ENCODE measurements at places on chromosomes 2 and 18.

DNA sequence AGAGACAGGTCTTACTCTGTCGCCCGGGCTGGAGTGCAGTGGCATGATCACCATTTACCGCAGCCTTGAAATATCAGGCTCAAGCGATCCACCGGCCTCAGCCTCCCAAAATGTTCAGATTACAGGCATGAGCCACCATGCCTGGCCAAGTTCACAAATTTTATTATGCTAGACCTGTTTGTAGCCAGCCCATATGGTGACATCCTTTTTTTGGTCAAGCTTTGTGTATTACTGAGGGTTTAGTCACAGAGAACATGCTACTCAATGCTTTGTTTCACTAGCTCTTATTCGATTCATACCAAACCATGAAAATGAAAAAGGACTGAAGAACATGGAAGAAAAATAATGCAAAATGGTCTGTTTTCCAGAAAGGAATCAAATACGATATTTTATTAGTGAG is 41.4 kb downstream of the DGKD start:
- DNase-seq: peak; percentile 83

- DNase-seq: no peak
Observed at GRCh38 chr2:232321156-232321816, 57.3 kb upstream of the ALPP start.

GRCh38 chr2:174931724-174932123 is 73.5 kb downstream of the CHN1 start:
- DNase-seq: no peak

DNA sequence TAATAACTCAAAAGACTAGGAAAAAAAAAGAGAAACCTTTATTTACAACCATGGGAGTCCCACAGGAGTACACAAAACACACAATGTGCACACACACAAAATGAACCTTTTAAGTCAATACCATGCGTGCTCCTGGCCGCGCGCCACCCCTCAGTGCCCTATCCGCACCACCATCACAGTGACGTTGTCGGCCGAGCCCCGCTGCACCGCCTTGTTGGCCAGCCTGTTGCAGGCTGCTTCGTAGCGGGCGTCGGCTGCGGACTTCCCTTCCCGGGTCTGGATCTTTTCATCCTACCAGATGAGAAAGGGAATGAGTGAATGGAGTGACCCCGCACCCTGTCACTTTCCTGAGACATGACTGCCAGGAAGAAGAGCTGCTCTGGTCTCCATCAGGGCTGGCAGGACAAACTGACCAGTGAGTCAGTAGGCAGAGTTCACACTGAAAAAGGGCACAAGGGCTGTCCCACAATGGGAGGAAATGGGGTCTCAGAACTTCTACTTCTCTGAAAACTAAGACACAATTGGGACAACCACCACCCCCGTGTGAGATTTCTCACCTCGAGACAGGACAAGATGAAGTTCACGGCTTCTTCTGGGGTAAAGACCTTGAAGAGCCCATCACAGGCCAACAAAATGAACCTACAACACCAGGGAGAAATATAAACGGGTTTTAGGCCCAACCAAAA is 11.8 kb downstream of the ERFE start:
- no peak for DNase-seq

DNA sequence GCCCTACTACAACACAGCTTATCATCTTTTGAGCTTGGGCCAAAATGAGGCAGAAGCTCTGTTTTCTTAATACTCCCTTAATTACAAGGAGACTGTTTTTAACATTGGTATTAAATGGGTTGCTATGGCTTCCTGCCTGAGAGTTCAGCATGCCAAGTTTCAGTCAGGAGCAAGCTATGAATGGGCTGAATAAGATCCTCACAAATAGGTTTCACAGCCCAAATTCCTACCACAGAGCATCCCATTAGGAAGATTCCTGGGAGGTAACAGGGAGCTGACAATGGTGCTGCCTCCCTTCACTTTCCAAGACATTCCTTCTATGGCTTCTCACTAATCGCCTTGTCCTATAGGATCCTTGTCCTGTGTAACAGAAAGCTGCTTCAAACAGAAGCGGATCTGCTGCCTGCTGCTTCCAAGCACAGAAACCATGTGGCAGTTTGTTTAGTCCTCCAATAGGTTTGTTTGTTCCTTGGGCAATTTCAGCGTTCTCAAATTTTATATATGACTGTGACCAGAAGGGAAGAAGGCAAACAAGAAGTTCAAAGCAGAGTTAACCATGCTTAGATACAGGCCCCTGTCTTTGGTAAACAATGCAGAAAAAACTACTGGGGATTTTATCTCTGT is 70.9 kb downstream of the NCKAP5 start:
- no peak for DNase-seq

DNA sequence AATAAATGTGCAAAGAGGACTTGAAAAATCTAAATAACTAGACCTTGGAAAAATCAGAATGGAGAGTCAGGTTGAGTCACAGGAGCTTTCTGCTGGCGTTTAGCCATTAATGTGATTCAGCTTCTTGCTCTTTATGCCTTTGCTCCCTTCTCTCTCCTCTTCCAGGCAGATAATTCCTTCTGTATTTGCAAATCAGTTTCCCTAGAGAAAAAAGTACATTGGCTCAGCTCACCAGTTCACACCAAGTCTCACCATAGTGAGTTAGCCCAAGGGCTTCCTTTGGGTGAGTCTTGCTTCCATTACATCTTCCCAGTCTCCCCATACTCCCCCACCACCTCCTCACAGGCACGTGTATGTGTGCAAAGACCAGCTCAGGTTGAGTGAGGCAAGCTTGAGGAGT is 73.6 kb downstream of the CYBRD1 start:
- no peak for DNase-seq

GRCh38 chr2:165872101-165872791 is 78.2 kb upstream of the GALNT3 start:
- peak; percentile 91 for DNase-seq

DNA sequence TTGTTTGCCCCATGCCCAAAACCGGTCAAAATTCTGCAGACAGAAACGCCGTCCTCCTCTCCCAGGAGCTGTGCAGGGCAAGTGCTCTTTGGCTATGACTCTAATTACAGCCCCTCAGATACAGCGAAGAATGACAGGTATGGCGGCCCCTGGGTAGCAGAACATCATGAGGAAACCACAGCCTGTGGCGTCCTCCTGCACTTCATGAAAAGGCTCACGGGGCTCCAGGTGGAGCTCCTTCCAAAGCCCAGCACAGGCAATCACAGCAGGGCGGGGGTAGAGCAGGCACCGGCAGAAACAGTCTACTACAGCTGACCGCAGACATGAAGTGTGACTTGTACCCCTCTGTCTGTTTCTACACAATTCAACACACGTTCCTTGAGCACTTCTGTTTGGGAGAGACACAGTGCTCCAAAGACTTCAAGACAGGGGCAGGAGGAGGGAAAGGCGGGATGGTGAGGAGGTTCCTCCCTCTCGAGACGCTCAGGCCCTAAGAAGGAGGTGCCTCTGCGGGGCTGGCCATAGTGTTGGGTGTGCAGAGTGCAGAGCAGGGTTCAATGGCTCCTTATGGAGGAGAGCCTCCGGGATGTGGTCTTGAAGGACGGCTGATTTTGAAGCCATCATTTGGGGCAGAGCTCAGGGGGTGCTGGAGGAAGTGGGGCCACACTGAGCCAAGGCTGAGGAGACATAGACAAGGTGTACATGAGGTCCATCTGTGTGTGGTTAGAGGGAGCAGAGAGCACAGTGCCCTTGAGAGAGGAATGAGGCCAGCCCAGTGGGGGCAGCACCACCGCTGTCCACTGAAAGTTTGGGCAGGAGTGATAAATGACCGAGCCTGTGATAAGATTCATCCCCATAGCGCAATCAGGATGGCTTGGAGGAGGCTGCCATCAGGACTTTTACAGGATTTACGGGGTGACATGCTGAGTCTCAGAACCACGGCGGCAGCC is 468.3 kb downstream of the EIPR1 start:
- no peak for DNase-seq

GRCh38 chr2:204344119-204344518 is 201.2 kb upstream of the PARD3B start:
- no peak for DNase-seq

DNA sequence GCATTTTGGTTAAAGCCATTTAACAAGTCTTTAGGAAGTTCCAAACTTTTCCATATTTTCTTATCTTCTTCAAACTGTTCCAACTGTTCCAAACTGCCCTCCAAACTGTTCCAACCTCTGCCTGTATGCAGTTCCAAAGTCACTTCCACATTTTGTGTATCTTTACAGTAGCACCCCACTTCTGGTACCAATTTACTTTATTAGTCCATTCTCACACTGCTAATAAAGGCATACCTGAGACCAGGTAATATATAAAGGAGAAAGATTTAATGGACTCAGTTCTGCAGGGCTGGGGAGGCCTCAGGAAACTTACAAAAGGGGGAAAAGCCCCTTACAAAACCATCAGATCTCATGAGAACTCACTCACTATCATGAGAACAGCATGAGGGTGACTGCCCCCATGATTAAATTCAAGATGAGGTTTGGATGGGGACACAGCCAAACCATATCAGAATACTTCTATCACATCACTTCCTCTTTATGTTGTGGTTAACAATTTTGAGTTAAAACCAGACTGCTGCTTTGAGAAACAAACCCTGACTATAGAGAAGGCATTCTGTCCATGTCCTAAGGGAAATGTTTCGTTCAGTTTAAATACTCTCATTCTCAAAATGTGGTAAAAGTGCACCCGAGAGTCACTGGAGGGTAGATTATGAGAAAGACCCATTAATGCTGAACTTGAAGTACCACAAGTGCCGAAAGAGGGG is 11.0 kb downstream of the IL18R1 start:
- DNase-seq: no peak

DNA sequence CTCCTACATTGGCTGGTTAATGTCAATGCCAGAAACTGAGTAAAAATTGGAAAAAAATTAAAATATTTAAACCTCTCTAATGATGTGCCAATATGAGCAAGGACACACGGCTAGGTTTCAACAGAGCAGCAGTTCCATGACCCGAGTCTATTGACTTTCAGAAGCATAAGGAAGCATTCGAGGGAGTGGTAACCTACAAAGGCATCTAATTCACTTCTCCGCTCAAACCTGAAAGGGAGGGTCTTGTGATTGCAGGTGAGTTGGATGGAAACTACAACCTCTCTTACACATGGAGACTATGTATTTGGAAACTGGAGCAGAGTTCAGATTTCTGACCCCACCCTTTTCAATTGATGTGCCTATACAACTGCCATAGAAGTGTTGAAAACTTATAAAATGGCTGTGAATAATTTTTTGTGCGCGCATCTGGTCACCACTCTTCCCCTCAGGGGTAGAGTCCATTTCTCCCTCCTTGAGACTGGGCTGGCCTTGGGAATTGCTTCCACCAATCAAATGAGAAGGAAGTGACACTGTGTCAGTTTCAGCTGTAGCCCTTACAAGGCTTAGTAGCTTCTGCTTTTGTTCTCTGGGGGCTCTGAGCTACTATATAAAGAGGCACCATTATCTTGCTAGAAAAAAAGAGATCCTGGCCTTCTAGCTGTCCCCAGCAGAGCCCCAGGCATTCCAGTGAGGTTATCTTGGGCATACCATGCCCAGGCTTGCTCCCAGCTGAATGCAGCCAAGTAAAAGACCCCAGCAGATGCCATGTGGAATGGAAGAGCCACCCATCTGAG is 278.0 kb downstream of the EPHA4 start:
- no peak for DNase-seq

- DNase-seq: no peak
Observed at GRCh38 chr2:108641756-108642155, 77.5 kb upstream of the RANBP2 start.

DNA sequence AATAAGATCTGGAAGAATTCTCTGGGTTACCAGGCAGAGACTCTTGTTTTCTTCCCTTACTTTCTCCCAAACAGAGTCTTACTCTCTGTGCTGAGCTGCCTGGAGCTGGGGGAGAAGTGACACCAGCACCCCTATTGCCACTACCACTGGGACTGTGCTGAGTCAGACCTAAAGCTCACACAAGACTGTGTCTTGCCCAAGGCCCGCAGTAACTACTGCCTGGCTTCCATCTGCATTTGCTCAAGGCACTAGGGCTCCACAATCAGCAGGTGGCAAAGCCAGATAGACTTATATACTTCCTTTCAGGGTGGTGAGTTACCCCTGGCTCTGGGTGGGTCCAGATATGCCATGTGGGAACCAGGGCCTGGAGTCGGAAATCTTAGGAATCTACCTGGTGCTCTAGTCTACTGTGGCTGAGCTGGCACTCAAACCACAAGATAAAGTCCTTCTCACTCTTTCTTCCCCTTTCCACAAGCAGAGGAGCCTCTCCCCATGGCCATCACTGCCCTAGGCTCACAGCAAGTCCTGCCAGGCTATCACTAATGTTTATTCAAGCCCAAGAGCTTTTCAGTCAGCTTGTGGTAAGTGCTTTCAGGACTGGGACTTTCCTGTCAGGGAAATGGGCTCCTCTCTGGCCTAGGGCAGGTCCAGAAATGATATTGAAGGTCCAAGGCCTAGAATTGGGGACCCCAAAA is 27.6 kb upstream of the SERPINB2 start:
- DNase-seq: no peak

GRCh38 chr2:68412127-68412819 is 47.2 kb downstream of the PLEK start:
- no peak for DNase-seq

DNA sequence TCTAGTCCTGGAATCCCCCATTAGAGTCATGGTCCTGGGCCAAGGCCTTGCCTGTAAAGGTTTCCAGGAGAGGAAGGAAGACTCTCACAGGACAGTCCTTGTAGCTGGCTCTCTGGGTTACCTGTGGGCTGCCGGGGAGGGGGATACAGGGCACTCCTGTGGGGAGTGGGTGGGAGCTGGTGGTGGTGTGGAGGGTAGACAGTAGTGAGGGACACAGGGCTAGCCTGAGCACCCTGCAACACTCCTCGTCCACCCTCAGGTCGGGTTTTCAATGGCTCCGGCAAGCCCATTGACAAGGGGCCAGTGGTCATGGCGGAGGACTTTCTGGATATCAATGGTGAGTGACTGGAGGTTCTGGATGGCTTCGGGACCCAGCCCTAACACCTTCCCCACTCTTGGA is 19.7 kb upstream of the ANKRD53 start:
- DNase-seq: no peak

DNA sequence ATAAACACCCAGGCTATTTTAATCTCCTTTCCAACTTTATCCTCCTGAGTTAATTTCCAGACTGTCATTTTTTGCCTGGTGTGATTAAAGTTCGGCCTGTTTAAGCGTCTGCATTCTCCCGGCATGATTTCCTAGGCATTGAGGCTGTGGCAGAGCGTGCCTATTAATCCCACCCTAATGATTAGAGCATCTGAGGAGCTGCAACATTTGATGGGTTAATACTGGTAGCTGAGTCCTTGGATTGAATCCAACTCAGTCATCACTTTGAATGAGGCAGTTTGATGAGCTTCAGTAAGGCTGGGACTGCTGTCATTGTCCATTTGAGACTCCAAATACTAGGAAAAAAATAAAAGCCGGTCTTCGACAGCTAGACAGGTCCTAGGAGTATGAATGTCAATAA is 882.5 kb downstream of the SLC4A3 start:
- DNase-seq: no peak

DNA sequence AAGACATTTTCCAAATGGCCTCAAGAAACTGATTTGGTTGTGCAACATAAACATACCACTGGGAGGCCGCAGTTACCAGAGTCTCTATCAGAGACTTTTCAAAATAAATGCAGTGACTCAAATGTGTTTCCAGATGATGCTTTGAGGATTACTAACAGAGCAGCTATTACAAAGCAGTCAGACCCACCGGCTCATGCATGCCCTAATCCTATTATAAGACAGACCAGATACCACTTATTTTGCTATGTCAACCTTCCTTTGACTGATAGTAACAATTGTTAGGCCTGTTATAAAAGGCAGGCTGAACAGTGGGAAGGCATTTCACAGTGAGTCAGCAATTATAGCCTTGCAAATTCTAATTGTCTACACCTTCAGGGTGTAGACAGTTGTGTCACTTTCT is 217.7 kb downstream of the LRRTM1 start:
- DNase-seq: no peak

GRCh38 chr18:39318008-39318407 is 1752.4 kb upstream of the CELF4 start:
- DNase-seq: no peak

Data from G401 (cell line).